Cardiac septum (tissue), 1 donor: ENCODE measurements at places on chromosomes 1 and 21. TPM values are rescaled to one million over a fixed set of nuclear protein-coding genes. Genes with fewer than 3 reads are reported as not detected.

Gene LCE1A
- not detected for total RNA-seq

Gene SMIM1
- total RNA-seq = 8.0 TPM

Gene FCRL2
- total RNA-seq = not detected

Gene PDPN
- total RNA-seq = 14.9 TPM

Gene C4BPA
- not detected for total RNA-seq

Gene AGO3
- total RNA-seq = 17.5 TPM

Gene SPRR1A
- total RNA-seq = not detected

Gene HSD3B2
- total RNA-seq = not detected

Gene CD1B
- total RNA-seq = not detected

Gene TTC34
- total RNA-seq = 0.35 TPM

Gene ADAM30
- total RNA-seq = 0.11 TPM

Gene CD247
- 0.57 TPM for total RNA-seq

Gene CROCC
- 7.4 TPM for total RNA-seq

Gene DRAXIN
- total RNA-seq = 0.05 TPM

Gene TCP10L
- 2.5 TPM for total RNA-seq

Gene MRPL24
- total RNA-seq = 66.1 TPM

Gene HPDL
- total RNA-seq = not detected

Gene AMPD1
- total RNA-seq = 0.30 TPM

Gene NPR1
- 14.9 TPM for total RNA-seq

Gene OBSCN
- total RNA-seq = 396 TPM

Gene PLA2G2F
- not detected for total RNA-seq

Gene FGR
- total RNA-seq = 3.8 TPM

Gene FNDC10
- total RNA-seq = 1.7 TPM

Gene PLD5
- total RNA-seq = 0.24 TPM

Gene S100B
- 0.62 TPM for total RNA-seq

Gene AMY2A
- not detected for total RNA-seq

Gene S100A10
- 131 TPM for total RNA-seq

Gene QSOX1
- 106 TPM for total RNA-seq

Gene TDRKH
- 6.0 TPM for total RNA-seq

Gene TMCC2
- total RNA-seq = 4.0 TPM

Gene SERPINC1
- 0.40 TPM for total RNA-seq

Gene HPCAL4
- 0.05 TPM for total RNA-seq

Gene POU3F1
- not detected for total RNA-seq

Gene NSUN4
- total RNA-seq = 18.5 TPM

Gene OR2T11
- not detected for total RNA-seq

Gene PFKFB2
- total RNA-seq = 49.9 TPM

Gene SMCP
- not detected for total RNA-seq

Gene EFNA1
- 30.2 TPM for total RNA-seq

Gene LCE1B
- not detected for total RNA-seq

Gene THAP3
- 8.8 TPM for total RNA-seq

Gene NHLH2
- total RNA-seq = 0.22 TPM

Gene FAM78B
- 2.7 TPM for total RNA-seq

Gene PLA2G5
- total RNA-seq = 36.4 TPM

Gene ISG15
- 18.2 TPM for total RNA-seq

Gene RNU1-3
- 6,195 TPM for total RNA-seq

Gene OR6K3
- not detected for total RNA-seq

Gene PTP4A2
- total RNA-seq = 216 TPM

Gene OR10T2
- total RNA-seq = not detected

Gene UTS2
- not detected for total RNA-seq

Gene HES4
- 56.5 TPM for total RNA-seq

Gene FBXO2
- 2.9 TPM for total RNA-seq

Gene USH2A
- total RNA-seq = 3.6 TPM

Gene CFAP107
- total RNA-seq = not detected

Gene NCF2
- total RNA-seq = 4.5 TPM

Gene CD1D
- total RNA-seq = 1.2 TPM

Gene LINGO4
- total RNA-seq = 0.43 TPM

Gene RAB7B
- 2.1 TPM for total RNA-seq

Gene CYP4Z1
- not detected for total RNA-seq

Gene TMPRSS15
- total RNA-seq = not detected
